ENCODE measurements at places on chromosomes 1 and 21.

GRCh38 chr1:21956720-21957552, 19.8 kb upstream of the HSPG2 start:
- DNase-seq = no peak

DNA sequence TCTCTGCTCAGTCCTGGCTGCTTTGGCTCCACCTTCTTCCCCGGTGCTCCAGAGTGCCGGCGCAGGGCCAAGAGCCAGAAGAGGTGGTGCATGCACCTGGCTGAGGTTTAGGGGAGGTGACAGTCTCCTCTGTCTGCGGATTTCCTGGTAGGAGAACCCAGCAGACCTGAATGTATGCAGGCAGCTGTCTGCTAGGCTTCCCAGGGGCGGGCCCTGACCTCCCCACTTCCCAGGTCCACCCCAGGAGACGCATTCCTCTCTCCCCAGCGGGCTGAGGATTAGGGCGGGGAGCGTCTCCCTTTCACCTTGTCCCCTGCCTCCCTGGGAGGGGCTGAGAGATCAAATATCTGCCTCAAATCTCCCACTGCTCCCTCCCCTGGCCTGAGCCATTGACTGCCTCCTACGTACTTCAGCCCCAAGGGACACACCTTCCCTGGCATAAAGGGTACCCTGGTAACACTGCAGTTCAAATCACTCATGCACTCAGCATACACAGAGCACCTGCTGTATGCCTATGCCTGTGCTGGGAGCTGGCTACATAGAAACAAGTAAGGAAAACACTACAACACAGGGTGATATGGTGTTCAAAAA, 27.5 kb downstream of the DMBX1 start:
- no peak for DNase-seq

DNA sequence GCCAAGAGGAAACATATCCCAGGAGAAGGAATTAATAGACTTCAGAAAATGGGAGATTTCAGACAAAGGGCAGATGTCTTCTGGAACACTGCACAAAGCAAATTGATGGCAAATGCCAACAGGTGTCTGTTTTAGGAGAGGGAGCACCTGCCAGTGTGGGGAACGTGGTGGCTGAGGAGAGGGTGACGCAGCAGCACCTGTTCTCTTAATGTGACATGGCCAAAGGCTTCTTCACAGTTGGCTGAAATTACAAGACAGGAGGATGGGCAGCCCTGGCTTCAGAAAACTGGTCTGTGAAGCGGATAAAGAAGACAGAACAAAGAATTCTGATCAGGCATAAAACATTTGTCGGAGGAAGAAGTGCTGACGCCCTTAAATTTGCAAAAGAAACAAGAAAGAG, 178.7 kb upstream of the RUNX1 start:
- DNase-seq = no peak

DNA sequence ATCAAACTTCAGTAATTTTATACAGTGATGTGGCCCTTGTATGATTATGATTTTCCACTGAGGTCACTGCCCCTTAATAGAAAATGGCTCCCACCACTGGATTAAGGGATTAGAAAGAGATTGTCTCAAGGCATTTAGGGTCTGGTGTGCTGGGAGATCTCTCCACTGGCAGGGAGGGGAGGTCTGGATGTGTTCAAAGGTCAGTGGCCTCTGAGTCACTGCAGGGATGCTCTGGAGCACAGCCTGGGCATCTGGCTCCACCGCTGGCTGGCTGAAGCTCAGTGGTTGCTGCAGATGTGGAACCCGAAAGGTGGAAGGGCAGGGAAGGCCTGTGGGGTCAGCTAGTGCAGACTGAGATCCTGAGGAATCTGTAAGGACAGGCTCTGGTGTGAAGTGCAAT, 18.3 kb upstream of the CHI3L1 start:
- DNase-seq = no peak

- no peak for DNase-seq
Measured at GRCh38 chr1:184535191-184535970, 148.6 kb downstream of the C1orf21 start.

GRCh38 chr1:62407398-62408009, 29.3 kb upstream of the USP1 start:
- peak; percentile 77 for DNase-seq

- DNase-seq = no peak
Measured at GRCh38 chr21:26529526-26529925, 43.6 kb downstream of the CYYR1 start.

DNA sequence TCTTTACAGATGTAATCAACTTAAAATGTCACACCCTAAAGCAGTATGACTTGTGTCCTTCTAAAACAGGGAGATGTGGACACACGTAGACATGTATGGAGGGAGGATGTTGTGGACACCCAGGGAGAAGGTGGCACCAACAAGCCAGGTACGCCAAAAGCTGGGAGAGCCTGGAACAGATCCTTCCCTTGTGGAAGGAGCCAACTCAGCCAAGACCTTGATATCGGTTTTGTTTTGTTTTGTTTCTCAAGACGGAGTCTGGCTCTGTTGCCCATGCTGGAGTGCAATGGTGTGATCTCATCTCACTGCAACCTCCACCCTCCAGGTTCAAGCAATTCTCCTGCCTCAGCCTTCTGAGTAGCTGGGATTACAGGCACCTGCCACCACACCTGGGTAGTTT, 45.6 kb downstream of the CHAF1B start:
- no peak for DNase-seq

DNA sequence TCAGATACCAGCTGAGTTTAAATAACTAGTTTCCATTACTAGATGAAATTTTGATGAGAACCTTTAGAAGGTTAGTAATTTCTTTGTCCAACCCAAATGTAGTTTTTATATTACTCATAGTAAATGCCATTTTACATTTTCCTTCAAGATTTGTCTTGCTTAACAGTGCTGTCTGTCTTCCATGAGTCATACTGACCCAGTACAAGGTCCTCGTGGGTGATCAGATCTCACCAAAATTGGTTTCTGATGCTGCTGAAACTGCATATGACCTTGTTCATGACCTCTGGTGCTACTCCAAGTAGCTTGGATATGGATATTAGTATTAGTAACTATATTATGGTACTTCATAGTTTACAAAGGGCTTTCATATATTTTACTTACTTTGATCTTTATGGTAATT, 207.1 kb downstream of the RYR2 start:
- DNase-seq = no peak

- DNase-seq = no peak
Measured at GRCh38 chr1:229537894-229538293, 20.6 kb downstream of the ABCB10 start.

GRCh38 chr1:8862528-8862927, 16.0 kb downstream of the ENO1 start:
- no peak for DNase-seq

DNA sequence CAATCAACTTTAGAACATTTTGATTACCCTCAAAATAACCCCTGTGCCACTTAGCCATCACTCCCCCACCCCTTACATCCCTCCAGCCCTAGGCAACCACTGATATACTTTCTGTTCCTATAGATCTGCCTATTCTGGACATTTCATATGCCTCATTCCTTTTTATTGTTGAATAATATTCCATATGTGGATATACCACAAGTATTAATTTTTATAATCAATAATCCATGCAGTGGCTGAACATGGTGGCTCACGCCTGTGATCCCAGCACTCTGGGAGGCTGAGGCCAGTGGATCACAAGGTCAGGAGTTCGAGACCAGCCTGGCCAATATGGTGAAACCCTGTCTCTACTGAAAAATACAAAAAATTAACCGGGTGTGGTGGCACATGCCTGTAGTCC, 20.1 kb upstream of the MED18 start:
- DNase-seq = no peak

Data from suppressor macrophage treated with lipopolysaccharide for 4 hours (primary cell).